ENCODE measurements at places on chromosomes 4 and X. TPM values are rescaled to one million over a fixed set of nuclear protein-coding genes. Genes with fewer than 3 reads are reported as not detected.

The VCX2 gene
- total RNA-seq: not detected

The MAGEA2B gene
- not detected for total RNA-seq

The VGLL1 gene
- total RNA-seq: not detected

The CD99L2 gene
- 33.5 TPM for total RNA-seq

The CLDN34 gene
- total RNA-seq: not detected

The SATL1 gene
- total RNA-seq: 3.1 TPM

The TCEAL6 gene
- total RNA-seq: 5.9 TPM

The MMRN1 gene
- total RNA-seq: 3.8 TPM

The CD38 gene
- total RNA-seq: 9.1 TPM

The CXCL11 gene
- total RNA-seq: not detected

The RGN gene
- total RNA-seq: 6.9 TPM

The TCEAL7 gene
- 41.0 TPM for total RNA-seq

The MAGEA12 gene
- not detected for total RNA-seq

The MAGED4B gene
- 81.7 TPM for total RNA-seq

The DOCK11 gene
- 29.7 TPM for total RNA-seq
